ENCODE measurements at places on chromosomes 12 and 14.

DNA sequence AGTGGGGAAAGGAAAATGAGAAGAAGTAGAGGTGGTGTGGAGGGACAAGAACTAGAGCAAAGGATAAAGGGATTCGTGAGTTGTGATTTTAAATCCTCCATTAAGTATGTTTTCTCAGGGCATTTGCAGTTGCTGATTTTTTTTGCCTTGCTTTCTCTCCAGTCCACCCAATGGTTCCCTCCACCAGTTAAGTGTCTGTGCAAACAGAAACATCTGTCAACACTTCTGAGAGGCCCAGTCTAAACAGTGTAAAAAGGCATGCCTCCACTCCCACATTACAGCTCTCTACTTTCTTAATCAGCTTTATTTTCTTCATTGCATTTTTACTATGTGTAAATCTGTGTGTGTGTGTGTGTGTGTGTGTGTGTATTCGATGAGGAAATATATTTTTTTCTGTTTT is 141.2 kb downstream of the PPFIA2 start:
- DNase-seq: no peak

DNA sequence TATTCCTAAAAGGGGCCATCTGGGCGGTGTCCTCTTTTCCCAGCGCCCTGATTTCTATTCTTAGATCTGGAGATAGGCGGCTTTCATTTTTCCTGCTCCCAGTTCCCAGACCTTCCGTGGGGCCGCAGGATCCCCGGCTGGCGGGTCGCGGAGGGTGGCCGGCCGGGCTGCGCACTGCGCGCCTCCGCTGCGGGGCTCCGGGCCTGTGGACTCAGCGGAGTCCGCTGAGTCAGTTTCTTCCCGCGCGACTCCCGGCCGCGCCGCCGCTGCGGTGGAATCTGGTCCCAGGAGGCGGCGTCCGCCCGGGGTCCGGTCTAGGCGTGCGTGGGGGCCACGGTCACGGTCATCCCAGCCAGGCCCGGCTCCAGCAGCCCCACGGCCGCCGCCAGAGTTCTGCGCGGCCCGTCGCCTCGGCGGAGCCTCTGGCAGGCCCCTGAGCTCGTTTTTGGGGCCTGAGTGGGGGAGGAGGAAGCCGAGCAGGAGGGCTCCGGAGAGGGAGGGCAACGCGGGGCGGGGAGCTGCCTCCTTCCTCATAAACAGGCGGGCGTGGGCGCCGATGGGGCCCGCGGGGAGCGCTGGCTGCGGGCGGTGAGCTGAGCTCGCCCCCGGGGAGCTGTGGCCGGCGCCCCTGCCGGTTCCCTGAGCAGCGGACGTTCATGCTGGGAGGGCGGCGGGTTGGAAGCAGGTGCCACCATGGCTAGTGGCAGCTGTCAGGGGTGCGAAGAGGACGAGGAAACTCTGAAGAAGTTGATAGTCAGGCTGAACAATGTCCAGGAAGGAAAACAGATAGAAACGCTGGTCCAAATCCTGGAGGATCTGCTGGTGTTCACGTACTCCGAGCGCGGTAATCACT is at the start of gene LRRK2:
TSS of gene LRRK2 (plus strand) at position 559 of the 853 bp plus-strand sequence. CDS start at position 694, 135 bp downstream.
- peak; percentile 67 for DNase-seq

DNA sequence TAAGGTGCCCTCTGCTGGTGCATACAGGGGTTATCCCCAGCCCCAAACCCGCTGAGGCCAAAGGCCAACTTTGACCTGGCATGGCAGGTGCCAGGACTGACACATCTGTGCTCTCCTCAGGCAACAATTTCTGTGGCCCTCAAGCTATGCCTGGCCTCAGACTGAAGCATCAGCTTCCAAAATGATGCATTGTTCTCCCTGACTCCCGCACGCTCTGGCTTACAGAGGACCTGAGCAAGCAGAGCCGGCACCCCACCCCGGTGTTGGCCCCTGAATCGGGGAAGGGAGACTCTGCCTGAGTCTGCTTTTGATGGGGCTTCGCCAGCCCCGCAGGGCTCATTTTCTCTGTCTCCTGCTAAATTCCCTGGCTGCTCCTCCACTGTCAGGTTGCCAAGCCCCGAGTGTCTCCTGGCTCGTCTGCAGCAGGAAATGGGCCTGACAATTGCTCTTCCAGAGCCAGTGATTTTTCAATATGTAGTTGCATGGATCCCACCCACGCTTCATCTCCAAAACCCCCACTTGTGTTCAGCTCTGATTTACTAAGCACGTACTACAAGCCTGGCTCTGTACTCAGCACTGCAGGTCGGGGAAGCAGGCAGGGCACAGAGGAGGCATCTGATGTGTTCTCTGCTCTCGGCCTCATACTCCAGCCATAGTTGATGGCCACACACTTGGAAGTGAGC is 126.1 kb downstream of the SLC38A6 start:
- peak; percentile 90 for DNase-seq

DNA sequence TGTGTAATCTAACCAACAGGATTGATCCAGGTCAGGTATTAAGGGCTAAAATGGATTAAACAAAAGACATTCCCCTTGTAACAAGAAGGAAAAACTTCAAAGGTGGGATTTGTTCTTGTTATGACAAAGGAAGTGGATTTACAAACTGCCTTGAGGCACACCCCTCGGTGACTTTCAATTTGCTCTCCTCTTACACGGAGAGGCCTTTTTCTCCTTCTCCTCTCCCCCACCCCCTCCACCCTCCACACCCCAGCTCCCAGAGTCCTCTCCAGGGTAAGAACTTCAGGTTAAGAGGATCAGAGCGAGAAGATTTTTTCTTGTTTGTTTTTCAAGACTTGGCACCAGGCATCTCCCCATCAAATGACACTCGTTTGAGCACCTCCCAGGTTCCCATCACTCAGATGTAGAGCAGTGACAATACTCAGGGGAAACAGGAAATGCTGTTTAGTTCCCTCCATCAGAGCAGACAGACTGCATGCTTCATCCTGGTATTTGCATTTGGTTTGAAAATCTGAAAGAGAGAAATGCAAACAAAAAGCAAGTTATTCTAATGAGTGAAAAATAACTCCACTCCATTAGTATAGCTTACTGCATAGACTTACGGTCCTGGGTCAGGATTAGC is 77.6 kb upstream of the TMEM260 start:
- DNase-seq: no peak

- DNase-seq: peak; percentile 85
Measured at GRCh38 chr14:56324454-56324853, 206.2 kb downstream of the PELI2 start.

- DNase-seq: no peak
Measured at GRCh38 chr12:92509156-92509738, 193.5 kb upstream of the PLEKHG7 start.

- DNase-seq: peak; percentile 67
Measured at GRCh38 chr12:30691122-30691879, 4.4 kb downstream of the IPO8 start.

- DNase-seq: no peak
Measured at GRCh38 chr12:40238266-40238902, 13.6 kb downstream of the LRRK2 start.

Measured in fibroblast of skin of right biceps (primary cell).